COR-L47 (cell line): ENCODE measurements at places on chromosomes 5 and 9.

GRCh38 chr5:148739023-148739422, 84.7 kb upstream of the HTR4 start:
- DNase-seq = no peak

DNA sequence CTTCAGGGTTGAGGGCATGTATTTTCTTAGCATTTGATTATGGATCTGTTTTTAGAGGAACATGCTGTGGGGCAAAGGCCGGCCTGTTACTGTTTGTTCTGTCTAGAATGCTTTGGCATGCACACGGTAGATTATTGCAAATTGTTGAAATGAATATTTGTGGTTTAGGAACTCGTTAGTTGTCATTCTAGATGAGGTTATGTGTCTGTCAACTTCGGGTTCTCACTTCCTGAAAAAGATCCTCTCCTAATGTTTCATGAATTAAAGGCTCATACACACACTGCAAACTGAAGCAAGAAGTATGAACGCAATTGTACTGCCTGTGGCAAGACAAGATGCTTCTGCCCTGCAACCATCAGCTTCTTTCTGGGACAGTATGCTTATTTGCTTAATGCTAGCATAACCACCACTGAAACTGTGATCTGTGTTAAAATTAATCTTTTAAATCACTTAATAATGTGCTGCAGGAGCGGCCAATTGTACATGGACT, 99.6 kb downstream of the BASP1 start:
- DNase-seq = no peak

DNA sequence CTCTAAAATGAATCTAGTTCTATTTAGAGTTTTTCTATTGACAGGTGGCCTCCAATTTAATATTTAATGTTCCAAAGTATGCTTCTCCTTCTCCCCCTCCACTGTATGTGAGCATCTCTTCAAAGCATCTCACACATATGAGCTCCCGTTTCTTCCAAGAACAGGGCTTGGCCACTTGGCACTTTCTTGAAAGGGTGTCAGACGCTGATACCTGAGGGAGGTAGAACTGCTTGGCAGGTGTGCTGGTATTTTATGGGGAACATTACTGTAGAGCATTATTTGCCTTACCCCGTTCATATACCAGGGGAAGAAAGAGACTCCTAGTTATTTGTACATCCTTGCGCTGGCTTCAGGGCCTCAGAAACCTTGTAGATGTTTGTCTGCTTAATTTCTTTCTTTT, 1.9 kb downstream of the RCL1 start:
- DNase-seq = no peak

- no peak for DNase-seq
Observed at GRCh38 chr9:129731477-129732085, 21.3 kb downstream of the PTGES start.

- no peak for DNase-seq
Observed at GRCh38 chr9:118652258-118652657, 717.0 kb downstream of the BRINP1 start.

DNA sequence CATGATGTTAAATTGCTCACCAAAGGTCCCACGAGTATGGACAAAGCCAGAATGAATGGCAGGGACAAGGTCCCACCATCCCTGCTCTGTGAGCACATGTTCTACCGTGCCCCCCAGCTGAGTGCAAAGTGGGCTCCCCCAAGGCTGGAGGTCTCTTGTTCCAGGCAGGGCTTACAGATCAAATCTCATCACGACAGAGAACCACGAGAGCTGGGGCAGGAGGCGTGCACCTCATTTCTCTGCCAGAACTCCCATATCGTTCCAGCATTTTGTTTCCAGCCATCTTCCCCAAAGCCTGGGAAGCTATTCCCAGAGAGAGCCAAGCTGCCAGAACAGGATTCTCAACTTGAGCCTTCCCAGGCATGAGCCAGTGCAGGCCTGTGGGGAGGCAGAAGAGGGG, 108.5 kb downstream of the ZNF354C start:
- DNase-seq = no peak

- DNase-seq = no peak
Observed at GRCh38 chr5:163261647-163262269, 175.6 kb upstream of the CCNG1 start.

- DNase-seq = no peak
Observed at GRCh38 chr9:14985419-14985818, 75.2 kb upstream of the FREM1 start.

- DNase-seq = no peak
Observed at GRCh38 chr9:68547417-68547816, 6.7 kb upstream of the TMEM252 start.

DNA sequence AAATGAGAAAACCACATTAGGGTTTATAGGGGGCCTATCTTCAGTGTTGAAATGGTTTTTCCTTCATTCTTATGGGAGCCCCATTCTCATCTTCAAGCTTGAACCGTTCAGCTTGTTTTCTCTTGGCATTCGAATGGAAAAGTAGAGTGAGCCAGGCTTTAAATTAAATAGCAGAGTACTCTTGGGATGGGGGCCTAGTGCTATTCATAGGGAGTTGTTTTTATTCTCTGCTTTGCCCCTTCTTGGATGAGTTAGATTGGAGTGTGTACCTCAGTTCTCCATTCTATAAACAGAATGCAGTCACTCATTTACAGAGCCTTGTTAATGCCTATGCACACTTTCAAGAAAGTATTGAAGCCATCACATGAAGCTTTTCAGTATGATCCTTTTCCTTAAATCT, 127.9 kb downstream of the FAM170A start:
- DNase-seq = no peak

- DNase-seq = no peak
Observed at GRCh38 chr5:159444441-159445082, 114.3 kb upstream of the IL12B start.

- no peak for DNase-seq
Observed at GRCh38 chr9:94903961-94904421, 177.5 kb downstream of the AOPEP start.

DNA sequence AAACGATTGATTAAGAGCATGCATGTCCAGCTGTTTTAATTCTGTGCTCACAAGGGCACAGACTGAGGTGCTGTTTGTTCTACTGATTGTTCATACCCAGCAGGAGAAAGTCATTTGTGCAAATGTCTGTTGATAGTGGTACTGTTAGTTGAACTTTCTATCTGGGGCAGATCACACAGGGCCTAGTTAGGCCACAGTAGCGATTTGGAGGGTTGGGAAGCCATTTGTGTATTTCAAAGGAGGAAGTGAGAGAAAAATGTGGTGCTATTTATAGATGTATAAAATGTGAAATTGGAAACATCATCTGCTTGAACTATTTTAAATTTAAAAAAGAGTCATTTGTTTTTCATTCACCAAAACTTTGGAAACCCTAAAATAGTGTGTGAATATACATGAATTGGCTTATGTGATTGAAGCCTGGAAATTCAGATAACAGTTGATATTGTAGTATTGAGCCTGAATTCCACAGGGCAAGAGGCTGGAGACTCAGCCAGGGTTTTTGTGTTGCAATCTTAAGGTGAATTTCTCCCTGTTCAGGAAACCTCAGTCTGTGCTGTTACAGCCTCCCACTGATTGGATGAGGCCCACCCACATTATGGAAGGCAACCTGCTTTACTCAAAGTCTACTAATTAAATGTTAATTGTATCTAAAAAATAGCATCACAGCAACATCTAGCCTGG, 162.0 kb upstream of the CDKN2B start:
- no peak for DNase-seq

- no peak for DNase-seq
Observed at GRCh38 chr5:1508659-1509290, 15.0 kb downstream of the LPCAT1 start.

GRCh38 chr5:116242343-116242742, 157.5 kb downstream of the COMMD10 start:
- no peak for DNase-seq

GRCh38 chr5:75463726-75464125, 47.7 kb downstream of the CERT1 start:
- DNase-seq = no peak
